Neural crest cell (in vitro differentiated cells): ENCODE measurements at places on chromosomes 12 and 14. TPM values are rescaled to one million over a fixed set of nuclear protein-coding genes. Genes with fewer than 3 reads are reported as not detected.

The GPR135 gene
- 3.3 and 3.5 TPM in 2 replicates for total RNA-seq

The FAM90A1 gene
- total RNA-seq: not detected in 2 replicates

The WIF1 gene
- total RNA-seq: not detected in 2 replicates

The OR6C2 gene
- total RNA-seq: not detected in 2 replicates

The PTPRO gene
- total RNA-seq: 3.1 and 3.6 TPM in 2 replicates

The SPIC gene
- not detected in 2 replicates for total RNA-seq

The ERP27 gene
- not detected in 2 replicates for total RNA-seq

The HECTD4 gene
- total RNA-seq: 47.8 and 49.4 TPM in 2 replicates

The AQP5 gene
- 1.2 and 2.4 TPM in 2 replicates for total RNA-seq

The ETNK1 gene
- total RNA-seq: 105 and 117 TPM in 2 replicates

The SLC25A47 gene
- not detected in 2 replicates for total RNA-seq

- DNase-seq: no peak
These were observed 157.4 kb downstream of the LRRK2 start for GRCh38 chr12:40382217-40382616.

DNA sequence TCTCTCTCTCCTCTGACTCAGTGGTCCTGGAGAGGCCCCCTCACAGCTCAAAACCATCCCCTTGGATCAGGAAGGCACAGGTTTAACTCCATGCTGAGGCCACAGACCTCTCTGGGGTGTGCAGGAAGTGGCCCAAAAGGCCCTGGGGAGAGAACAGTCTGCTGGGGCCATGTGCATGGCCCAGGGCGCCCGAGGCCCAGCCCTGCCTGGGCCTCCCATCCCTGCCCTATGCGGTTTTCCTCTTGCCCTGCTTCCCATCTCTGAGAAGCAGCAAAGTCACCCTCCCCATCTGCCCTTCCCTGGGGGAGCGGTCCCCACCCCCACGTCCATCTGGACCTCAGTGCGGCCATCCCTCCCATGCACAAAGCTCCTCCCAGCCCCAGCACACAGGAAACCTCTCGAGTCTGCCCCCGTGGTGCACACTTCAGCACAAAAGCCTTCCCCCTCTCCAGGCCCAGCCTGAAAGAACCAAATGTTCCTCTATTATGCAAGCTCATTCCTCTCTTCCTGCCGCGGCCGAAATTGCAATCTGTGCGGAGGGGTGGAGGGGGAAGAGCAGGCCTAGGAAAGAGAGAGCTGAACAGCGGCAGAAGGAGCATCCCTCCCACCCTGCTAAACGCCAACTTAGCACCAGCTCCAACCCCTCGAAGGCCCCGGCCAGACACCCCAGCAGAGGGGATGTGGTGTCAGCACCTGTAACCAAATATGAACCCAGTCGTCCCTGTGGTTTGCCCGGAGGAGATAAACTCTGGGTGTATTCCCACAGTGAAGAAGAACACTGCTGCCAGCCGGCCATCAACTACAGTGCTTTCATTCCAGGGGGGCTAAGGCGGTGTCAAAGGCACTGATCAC is 108.5 kb downstream of the SCARB1 start:
- DNase-seq: peak; percentile 23

DNA sequence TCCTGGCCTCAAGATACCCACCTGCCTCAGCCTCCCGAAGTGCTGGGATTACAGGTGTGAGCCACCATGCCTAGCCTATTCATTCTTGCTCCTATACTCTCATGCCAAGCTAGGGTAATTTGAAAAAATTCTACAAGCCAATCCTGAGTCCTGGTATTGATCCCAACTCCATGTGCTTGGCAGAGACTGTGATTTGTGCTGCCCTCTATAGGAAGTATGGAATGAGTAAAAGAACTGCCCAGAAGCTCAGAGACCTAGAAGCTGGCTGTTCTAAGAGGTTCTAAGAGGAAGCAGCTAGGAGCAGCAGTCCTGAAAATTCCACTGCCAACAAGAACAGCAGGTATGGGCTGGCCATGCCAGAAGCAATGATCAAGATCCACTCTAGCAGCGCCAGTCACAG is 402.5 kb downstream of the PCNX1 start:
- DNase-seq: no peak

GRCh38 chr14:89379891-89380820 is 36.9 kb downstream of the FOXN3 start:
- no peak for DNase-seq

GRCh38 chr14:92039063-92039718 is 668 bp downstream of the TRIP11 start:
- DNase-seq: no peak

DNA sequence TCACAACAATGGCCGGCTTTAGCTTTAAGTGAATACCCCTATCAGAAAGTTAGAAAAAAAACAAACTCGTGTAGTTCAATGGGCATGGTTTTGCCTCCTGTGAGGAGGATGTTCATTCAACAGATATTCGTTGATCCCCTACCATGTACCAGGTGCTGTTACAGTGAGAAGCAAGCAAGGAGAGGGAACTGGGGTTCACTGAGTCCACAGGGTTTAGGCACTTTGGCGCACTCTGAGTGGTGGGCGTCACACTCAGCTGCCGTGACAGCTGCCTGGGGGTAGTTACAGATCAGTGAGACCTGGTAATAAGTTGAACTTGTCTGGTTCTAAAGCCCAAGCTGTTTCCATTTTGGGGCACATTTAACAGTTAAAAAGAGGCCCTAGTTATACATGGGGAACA is 74.2 kb downstream of the PAPOLA start:
- DNase-seq: no peak

- DNase-seq: no peak
These were observed 728.3 kb downstream of the TMTC2 start for GRCh38 chr12:83414981-83415380.

DNA sequence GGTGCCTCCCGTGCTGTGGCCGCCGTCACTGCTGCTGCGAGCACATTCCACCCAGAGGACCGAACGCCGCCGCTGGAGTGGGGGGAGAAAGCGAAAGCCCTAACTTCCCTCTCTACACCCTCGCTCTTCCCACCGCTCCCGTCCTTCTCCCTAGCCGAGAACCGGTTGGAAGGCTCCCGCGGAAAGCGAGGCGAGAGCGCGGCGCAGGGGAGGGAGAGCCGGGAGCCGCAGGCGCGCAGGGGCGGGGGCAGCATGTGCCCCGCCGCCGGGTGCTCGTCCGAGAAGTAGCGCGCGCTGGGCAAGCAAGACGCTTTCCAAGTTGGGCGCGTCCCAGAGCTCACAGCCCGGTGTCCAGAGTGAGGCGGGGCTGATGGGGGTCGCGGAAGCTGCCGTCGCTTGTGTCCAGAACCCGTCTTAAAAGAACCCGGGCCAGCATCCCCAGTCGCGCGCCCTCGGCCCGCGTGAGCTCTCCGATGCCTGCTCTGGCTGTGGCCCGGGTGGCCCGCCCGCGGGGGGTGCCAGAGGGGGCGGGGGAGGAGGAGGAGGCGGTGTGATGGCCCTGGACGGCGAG is at the start of gene TRHDE:
Gene TRHDE, plus strand, starts transcription at position 280 of the 571 bp plus-strand sequence. Its CDS starts 274 bp downstream, at position 554.
- DNase-seq: peak; percentile 36

GRCh38 chr12:111121840-111122239 is 201.5 kb upstream of the MYL2 start:
- no peak for DNase-seq

DNA sequence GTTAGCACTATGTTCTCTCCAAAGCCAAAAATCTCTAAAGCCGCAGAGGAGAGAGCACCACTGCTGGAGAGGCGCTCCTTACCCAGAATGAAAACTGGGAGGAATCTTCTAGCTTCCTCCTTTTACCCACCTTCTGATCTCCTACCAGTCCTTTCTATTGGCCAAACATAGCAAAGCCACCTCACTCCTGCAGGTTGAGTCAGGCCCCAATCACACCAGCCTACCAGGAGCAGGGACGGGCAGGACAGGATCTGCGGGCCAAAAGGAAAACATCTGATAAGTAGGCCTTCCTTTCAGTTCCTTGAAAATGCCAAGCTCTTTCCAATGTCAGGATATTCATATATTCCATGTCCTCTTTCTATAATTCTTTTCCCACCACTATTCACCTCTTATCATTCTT is 197.7 kb upstream of the CNOT2 start:
- no peak for DNase-seq

DNA sequence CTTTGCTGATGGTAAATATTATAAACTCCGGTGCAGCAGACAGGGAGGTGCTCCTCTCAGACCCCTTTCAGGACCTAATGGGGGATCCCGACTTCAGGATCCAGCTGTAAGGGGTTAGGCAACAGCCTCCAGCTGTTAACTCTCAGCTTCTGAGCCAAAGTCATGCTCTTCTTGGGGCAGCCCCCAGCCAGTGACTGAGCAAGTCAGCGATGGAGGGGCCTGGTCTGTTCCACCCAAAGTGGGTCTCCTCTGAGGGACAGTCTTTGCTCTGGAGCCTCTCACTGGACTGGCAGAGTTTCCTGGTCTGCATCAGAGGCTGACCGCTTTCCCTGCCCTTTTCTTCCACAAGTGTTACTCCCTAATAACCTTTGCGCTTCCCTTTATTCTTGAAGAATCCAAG is 184.2 kb upstream of the DIO3 start:
- no peak for DNase-seq

DNA sequence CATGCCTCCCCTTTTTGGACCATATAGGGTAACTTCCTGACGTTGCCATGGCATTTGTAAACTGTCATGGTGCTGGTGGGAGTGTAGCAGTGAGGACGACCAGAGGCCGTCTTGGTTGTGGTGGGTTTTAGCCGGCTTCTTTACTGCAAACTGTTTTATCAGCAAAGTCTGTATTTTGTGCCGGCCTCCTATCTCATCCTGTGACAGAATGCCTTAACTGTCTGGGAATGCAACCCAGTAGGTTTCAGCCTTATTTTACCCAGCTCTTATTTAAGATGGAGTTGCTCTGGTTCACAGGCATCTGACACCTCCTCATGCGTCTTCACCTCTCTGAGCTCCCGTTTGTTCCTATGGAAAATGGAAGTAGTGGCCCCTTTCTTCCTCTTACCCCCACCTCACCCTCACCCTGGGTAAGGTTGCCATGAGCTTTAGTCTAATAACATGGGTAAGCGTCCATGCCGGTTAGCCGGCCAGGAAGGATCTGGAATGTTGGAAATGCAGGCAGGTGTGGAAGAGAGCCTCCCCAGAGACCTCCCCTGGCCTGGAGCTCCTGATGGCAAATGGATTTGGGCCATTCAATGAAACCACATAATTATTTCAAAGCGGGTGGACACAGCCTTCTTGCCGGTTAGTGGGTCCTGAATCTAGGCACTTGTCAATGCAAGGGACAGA is 18.6 kb downstream of the HHIPL1 start:
- DNase-seq: no peak

- no peak for DNase-seq
These were observed 36.5 kb upstream of the FRS2 start for GRCh38 chr12:69433653-69434052.

- DNase-seq: no peak
These were observed 297.5 kb upstream of the SOX5 start for GRCh38 chr12:24246934-24247333.

GRCh38 chr12:108237272-108237671 is 101.8 kb downstream of the CMKLR1 start:
- DNase-seq: no peak

DNA sequence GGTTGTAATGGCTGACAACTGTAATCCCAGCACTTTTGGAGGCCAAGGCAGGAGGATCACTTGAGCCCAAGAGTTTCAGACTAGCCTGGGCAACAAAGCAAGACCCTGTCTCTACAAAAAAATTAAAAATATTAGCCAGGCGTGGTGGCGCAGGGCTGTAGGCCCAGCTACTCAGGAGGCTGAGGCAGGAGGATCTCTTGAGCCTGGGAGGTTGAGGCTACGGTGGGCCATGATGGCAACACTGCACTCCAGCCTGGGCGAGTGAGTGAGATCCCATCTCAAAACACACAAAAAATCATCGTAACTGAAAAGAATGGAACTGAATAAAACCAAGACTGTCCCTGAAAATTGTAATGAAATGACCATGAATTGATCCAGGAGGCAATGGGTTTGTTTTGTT is 6.1 kb downstream of the CAMKK2 start:
- no peak for DNase-seq

GRCh38 chr14:103391048-103391447 is 5.8 kb downstream of the MARK3 start:
- no peak for DNase-seq

- no peak for DNase-seq
These were observed 11.9 kb downstream of the CFAP54 start for GRCh38 chr12:96501133-96501761.

GRCh38 chr12:53219292-53219955 is 12.4 kb upstream of the ITGB7 start:
- no peak for DNase-seq
